ENCODE measurements at places on chromosomes 7 and 10.

- DNase-seq: no peak
Measured at GRCh38 chr10:67386260-67386659, 309.7 kb downstream of the CTNNA3 start.

- peak; percentile 37 for DNase-seq
Measured at GRCh38 chr7:105015390-105015965, 1.5 kb downstream of the KMT2E start.

- DNase-seq: no peak
Measured at GRCh38 chr7:30278376-30278775, 6.0 kb upstream of the ZNRF2 start.

GRCh38 chr7:5598769-5599371, 175.2 kb upstream of the TNRC18 start:
- DNase-seq: no peak

DNA sequence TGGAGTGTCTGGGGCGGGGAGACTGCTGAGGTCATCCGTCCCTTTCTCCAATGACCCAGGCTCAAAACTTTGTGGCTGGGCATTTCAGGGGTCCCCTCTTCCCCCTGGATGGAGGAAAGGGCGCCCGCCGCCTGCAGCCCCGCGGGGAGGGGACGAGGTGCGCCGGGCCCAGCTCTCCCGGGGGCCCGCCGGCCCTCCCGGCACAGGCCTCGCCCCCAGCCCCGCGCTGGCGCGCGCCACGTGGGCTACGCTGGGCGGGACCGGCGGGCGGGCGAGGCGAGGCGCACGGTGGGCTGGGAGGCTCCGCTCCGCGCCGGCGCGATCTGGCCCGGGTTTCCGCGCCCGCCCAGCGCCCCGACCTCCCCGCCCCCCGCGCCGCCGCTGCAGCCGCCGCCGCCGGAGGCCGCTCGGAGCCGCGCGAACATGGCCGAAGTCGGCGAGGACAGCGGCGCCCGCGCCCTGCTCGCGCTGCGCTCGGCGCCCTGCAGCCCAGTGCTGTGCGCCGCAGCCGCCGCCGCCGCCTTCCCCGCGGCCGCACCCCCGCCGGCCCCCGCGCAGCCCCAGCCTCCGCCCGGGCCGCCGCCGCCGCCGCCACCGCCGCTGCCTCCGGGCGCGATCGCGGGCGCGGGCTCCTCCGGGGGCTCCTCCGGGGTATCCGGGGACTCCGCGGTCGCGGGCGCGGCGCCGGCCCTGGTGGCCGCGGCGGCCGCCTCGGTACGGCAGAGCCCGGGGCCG, at the start of gene FOXK1:
TSS of gene FOXK1 (plus strand) at position 410 of the 735 bp plus-strand sequence. CDS start at position 424, 14 bp downstream.
- peak; percentile 71 for DNase-seq

- DNase-seq: no peak
Measured at GRCh38 chr7:30464231-30464671, 14.3 kb downstream of the NOD1 start.

GRCh38 chr10:103736763-103737162, 118.6 kb downstream of the SH3PXD2A start:
- no peak for DNase-seq

DNA sequence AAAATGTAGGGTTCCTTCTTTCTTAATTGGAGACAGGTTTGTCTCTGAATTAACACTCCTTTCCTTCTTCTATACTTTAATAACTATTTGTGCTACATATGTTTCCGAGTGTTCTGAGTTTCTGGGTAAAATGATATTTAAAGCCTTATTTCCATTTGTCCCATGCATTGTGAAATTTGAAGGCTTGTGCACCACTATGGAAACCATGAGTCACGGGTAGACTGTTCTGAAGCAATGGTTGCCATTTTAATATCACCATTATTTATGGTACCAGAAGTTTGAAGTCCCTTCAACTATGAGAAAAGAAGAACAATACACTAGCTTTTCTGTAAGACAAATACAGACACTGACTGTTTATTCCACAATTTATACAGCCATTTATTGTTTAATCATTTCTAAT, 44.7 kb upstream of the ZEB1 start:
- DNase-seq: no peak

DNA sequence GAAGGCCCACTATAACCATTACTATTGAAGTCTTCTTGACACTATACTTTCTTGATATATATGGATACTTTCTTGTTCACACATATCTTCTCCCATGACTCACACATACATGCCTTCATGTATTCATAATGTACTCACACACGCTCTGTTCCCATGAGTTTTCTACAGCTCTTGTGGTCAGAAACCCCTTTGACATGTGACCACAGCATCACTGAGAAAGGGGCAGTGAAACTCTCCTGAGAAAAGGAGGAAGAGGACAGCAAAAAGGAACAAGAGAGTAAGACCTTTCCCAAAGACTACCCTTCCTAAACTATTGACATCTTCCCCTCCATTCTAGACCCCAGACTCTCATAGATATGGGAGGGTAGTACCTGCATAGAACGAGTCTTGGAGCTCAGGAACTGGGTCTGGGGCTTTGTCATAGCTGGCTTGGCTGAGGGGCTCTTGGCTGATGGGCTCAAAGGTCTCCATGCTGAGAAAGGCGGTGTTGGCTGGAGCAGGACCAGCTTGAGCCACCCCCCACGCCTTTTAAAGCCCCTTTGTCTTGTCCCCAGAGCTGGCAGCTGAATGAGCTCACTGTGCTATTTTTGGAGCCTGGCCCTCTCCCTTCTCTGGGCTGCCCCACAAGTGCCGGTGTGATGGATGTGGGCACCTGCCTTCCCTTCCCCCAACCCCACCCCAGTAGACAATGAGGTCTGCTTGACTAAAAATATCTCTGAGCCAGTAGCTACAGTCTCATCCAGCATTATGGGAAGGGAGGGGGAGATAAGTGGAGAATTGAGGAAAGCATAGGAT, 5.1 kb downstream of the SYNPO2L start:
- no peak for DNase-seq
